ENCODE measurements at places on chromosomes 5 and 9.

GRCh38 chr5:150658121-150658520 lies 2.9 kb upstream of the MYOZ3 start:
- ATAC-seq: no peak

DNA sequence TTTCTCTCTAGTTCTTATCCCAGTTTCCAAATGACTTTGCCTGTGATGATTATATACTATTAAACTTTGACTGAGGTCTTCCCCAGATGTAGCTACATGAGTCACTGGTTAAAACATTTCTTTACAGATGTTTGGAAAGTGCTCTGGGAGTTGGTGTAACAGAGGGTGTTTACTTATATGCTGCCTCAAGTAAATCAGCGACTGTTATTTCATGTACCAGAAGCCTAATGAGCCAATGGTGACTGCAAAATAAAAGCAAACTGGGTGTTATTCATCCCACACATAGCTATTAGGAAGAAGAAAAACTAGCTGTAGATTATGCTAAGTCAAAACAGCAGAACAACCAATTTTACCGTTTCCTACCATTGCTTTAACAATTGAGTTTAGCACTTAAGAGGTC lies 929.7 kb upstream of the SEMA6A start:
- ATAC-seq: no peak

GRCh38 chr5:78647838-78648358 lies 674 bp downstream of the LHFPL2 start:
- ATAC-seq: peak; percentile 8

DNA sequence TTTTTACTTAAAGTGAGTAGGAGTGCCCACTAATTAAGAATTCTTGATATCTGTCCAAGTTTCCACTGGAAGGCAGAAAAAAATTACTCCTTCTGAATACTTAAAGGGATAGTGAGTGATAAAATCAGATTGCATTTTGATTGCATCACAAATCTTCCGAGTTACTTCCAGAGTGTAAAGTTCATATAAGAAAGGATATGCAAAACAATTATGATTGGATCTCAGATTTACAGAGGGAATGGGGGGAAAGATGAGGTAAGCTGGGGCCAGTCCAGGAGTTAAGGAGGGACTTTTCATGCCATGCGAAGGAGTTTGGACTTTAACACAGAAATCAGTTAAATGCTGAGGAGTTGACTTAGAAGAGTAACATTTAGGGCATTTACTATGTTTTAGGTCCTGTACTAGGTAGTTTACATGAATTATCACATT lies 9.3 kb upstream of the RNF145 start:
- no peak for ATAC-seq

DNA sequence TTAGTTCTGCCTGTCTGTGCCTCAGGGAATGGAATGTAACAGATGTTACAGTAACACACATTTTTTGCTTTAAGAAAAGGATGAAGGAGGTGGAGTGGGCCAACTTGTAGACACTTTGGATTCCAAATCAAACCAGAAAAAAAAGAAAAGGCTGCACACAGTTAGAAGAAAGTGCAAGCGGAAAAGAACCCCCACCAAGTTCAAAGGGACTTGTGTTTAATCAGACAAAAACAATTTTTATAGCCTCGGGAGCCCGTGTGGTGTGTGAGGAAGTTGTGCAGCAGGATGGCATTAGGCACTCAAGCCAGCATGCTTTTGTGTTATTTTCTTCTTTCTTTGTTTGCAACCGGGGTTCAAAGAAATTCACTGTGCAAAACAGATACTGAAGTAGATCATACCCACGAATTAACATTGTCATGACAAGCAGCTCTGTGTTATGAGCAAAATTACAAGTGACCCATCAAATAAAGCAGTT lies 189.5 kb downstream of the SEMA5A start:
- ATAC-seq: no peak

DNA sequence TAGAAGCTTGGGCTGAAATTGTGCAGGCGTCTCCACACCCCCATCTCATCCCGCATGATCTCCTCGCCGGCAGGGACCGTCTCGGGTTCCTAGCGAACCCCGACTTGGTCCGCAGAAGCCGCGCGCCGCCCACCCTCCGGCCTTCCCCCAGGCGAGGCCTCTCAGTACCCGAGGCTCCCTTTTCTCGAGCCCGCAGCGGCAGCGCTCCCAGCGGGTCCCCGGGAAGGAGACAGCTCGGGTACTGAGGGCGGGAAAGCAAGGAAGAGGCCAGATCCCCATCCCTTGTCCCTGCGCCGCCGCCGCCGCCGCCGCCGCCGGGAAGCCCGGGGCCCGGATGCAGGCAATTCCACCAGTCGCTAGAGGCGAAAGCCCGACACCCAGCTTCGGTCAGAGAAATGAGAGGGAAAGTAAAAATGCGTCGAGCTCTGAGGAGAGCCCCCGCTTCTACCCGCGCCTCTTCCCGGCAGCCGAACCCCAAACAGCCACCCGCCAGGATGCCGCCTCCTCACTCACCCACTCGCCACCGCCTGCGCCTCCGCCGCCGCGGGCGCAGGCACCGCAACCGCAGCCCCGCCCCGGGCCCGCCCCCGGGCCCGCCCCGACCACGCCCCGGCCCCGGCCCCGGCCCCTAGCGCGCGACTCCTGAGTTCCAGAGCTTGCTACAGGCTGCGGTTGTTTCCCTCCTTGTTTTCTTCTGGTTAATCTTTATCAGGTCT lies at the start of gene C9orf72:
C9orf72 (minus strand) TSS at position 564 of the 716 bp plus-strand sequence. CDS start 6,361 bp downstream, outside the sequence.
- peak; percentile 74 for ATAC-seq

DNA sequence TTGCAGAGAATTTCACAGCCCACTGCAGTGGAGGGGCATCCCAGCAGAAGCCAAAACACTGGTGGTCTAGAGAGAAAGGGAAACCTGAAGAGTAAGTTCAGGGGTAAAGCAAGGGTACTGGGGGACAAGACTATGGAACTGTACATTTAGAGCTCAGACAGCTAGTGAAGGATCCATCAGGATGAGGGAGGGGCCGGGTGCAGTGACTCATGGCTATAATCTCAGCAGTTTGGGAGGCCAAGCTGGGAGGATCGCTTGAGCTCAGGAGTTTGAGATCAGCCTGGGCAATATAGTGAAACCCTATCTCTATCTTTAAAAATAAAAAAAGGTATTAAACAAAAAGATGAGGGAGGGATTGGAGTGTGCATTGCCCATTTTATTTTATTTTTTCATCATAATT lies 7.8 kb upstream of the ANKH start:
- no peak for ATAC-seq

DNA sequence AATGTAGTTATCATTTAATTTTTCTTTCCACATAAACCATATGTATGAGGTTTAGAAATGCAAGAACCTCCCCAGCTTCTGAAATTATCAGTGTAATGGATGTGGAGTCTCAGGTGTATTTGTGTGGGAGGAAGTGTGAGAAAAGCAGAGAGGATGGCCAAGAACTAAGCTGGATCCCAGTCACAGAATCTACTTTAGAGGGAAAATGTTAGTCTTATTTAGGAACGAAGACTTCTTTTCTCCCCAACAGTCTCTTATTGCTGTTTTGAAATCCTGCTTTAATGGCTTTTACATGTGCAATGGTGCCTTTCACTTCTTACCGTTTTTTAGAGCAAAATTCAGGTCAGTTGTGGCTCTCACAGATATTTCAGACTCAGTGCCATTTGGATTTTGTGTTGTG lies 3.0 kb downstream of the EQTN start:
- ATAC-seq: no peak

DNA sequence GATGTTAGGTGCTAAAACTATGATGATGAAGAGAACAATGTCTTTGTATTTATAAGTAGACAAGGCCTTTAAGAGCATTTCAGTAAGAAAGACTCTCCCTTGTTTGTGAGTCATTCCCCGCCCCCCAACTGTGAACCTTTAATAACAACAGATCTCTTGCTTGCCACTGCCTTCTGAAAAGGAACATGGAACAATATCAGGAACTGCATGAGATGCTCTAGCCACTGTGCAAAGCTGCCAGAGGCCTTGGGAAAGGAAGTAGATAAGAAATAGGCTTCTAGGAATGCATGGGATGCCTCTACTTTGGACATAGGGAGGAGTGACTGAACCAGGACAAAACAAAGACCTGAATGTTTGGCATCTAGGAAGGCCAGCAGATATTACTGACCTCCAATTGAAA lies 296.1 kb upstream of the MPDZ start:
- no peak for ATAC-seq

DNA sequence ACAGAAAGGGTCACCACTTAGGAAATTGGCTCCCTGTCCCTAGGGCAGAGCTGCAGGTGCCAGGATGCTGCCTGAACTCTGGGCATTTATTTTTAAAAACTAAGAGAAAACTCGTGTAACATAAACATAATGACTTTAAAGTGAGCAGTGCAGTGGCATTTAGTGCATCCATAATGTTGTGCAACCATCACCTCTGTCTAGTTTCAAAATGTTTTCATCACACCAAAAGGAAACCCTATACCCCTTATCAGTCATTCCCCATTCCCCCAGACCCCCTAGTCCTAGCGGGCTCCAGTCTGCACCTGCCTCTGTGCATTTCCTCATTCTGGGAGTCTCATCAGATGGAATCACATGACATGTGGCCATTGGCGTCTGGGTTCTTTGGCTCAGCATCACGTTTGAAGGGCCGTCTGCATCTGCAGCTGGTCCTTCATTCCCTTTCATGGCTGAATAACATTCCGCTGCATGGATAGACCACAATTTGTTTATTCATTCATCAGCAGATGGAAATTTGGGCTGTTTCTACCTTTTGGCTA lies 55.8 kb downstream of the NSG2 start:
- no peak for ATAC-seq

GRCh38 chr5:22250528-22250927 lies 602.6 kb downstream of the CDH12 start:
- no peak for ATAC-seq

GRCh38 chr5:169583101-169583423 lies 511 bp upstream of the SPDL1 start:
- no peak for ATAC-seq

DNA sequence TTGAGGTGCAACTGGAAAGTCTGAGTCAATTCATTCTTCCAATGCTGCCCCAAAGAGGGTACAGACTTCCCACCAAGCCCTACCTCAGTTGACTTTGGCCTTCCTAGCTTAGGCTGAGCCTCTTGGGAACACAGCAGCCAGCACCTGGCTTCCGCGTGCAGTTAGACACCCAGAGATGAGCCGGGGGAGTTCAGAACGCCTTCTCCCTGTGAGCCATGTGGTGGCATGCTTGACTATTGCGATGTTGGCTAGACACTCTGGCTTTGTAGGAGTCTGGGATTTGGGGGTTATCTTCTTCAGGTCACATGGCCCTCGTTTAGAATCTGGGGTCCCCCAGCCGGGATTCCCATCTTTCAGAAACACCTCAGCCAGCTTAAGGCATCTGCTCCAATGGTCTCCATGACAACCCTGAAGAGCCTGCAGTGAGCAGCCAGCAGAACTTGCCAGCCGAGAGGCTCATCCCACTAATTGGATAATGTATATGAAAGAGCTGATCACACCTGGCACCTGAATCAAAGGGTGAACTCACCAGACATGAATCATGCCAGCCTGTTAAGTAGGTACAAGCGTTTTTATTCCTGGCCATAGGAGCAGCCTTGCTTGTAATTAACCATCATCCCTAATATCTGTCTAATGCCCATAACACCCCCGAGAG lies 167.5 kb downstream of the SYK start:
- no peak for ATAC-seq

DNA sequence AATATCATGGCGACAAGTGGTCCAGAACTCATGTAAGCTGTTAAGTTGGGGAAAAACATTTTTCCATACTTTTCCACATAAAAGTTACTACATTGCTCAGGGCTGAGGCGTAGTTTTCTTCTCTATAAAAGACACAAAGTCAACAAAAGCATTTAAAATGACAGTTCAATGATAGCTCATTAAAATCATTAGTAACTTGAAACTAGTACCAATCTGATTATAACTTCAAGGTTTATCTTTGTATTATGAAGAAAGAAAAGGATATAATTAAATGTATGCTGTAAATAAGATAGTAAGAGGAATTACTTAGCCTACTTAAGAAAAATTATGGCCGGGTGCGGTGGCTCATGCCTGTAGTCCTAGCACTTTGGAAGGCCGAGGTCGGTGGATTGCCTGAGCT lies 9.9 kb downstream of the NME5 start:
- ATAC-seq: no peak

GRCh38 chr5:158194561-158194976 lies 335.6 kb upstream of the CLINT1 start:
- ATAC-seq: no peak

- no peak for ATAC-seq
Measured at GRCh38 chr5:78811866-78812265, 163.3 kb upstream of the LHFPL2 start.

DNA sequence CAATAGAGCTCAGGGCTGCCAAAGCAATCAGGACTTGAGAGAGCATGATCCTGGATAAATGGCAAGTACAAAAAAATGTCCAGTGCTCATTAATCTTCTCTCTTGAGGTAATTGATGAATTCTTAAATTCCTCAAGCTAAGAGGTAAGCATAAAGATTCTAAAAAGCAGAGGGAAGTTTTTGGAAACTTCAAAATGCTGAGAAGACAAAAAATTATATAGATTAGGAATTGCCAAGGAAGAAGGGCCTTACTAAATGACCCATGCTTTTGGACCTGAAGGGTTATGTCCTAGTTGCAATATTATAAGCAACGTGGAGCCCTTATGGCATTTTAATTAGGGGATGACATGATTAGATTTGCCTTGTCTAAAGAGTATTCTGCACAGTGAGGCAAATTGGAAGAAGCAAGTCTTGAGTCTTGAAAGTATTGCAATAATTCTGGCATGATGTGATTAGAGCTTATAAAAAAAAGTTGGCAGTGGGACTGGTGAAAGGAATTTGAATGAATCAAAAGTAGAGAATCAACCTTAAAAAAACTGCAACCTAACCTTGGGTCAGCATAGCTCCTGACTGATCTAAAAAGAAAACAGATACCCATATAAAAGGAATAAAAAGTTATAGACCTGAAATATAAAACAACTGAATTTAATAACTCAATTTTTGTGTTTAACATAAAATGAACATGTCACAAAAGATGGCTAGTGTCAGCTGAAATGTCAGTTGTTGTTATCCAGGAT lies 323.8 kb upstream of the ARRDC3 start:
- ATAC-seq: no peak

DNA sequence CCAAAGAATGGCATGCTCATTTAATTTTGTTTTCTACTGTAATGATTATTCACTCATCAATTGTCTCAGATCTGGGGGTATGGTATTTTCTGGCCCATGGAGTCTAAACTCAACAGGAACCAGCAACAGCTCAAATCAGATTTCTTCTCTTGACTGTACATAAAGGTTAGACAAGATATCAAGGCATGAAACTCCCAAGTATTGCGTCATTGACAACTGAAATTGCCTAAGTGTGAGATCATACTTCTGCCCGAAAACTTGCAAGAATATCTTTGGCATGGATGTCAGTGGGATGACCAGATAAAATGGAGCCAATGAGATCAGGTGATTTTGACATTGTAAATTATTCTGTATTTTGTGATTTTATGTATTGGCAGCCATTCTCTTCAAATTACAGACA lies 141.7 kb upstream of the STK32A start:
- ATAC-seq: no peak
